ENCODE measurements at places on chromosomes 4 and X.

DNA sequence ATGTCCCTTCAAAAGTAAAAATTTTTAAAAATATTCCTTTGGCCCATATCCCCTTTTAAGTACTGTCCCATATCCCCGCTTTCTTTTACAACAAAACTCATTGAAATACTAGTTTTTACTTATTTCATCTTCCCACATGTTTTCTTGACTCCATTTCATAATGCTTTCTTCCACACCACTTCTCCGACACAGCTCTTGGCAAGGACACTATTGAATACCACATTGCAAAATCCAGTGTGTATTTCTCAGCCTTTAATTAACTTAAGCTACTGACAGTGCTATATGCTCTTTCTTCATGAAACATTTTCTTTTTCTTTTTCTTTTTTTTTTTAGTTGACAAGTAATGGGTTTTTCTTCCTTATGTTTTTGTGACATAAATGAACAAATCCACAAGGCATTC is 28.8 kb downstream of the PRDM8 start:
- no peak for DNase-seq

GRCh38 chr4:154707877-154708276 is 35.9 kb upstream of the LRAT start:
- DNase-seq: no peak

- no peak for DNase-seq
Measured at GRCh38 chr4:181770971-181771370, 472.2 kb upstream of the TENM3 start.

DNA sequence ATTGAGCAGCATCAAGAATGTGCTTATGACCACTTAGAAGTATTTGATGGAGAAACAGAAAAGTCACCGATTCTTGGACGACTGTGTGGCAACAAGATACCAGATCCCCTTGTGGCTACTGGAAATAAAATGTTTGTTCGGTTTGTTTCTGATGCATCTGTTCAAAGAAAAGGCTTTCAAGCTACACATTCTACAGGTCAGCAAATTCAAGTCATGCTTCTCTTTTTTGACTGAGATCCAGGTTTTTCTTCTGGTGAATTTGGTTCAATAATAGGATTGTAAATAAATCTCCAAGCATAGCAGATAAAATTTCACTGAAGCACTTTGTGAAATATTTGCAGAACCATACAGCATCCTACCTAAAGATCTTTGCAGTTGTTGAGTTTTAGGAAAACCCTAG is 218.1 kb downstream of the TLL1 start:
- no peak for DNase-seq

GRCh38 chr4:111788099-111788498 is 357.2 kb upstream of the FAM241A start:
- DNase-seq: no peak

GRCh38 chrX:39324233-39324930 is 523.1 kb downstream of the MID1IP1 start:
- no peak for DNase-seq

- peak; percentile 55 for DNase-seq
Measured at GRCh38 chr4:148239494-148239985, 202.7 kb downstream of the NR3C2 start.

DNA sequence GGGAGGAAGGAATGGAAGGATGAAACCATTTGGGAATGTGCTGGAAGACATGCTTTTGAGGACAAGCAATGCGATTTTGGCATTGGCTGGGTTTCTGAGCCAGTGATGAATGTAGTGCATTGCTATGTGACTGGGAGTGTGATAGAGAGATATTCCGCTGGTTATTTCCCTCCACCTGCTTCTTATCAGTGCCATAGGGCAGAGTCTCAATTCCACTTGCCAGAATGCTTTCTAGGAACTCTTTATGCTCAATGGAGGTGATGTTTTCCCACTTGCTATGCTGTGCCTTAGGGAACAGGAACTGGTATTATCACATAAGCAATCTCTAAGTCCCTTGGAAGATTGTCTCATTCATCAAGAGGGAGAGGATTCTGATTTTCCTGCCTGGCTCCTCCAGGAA is 28.0 kb downstream of the TBL1X start:
- no peak for DNase-seq

- DNase-seq: no peak
Measured at GRCh38 chrX:121258545-121258944, 211.1 kb downstream of the GLUD2 start.

- DNase-seq: no peak
Measured at GRCh38 chr4:130855533-130855932, 1759.6 kb downstream of the C4orf33 start.

DNA sequence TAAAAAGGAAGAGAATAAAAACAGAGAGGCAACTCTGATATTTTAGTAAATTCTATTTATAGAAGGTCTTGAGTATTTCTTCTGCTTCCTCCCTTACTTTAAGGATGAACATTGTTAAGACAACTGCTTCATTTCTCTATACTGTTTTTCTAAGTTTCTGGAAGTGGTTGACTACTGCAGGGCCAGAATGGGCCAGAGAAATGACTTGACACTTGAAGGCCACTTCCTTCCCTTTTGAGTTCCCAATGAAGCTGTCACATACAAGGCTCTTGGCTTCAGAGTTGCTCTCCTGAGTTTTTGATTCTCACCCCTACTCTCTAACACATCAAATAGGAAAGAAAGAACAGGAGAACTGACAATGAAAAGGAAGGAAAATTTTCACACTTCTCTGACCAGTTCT is 37.6 kb downstream of the PKD2 start:
- no peak for DNase-seq

DNA sequence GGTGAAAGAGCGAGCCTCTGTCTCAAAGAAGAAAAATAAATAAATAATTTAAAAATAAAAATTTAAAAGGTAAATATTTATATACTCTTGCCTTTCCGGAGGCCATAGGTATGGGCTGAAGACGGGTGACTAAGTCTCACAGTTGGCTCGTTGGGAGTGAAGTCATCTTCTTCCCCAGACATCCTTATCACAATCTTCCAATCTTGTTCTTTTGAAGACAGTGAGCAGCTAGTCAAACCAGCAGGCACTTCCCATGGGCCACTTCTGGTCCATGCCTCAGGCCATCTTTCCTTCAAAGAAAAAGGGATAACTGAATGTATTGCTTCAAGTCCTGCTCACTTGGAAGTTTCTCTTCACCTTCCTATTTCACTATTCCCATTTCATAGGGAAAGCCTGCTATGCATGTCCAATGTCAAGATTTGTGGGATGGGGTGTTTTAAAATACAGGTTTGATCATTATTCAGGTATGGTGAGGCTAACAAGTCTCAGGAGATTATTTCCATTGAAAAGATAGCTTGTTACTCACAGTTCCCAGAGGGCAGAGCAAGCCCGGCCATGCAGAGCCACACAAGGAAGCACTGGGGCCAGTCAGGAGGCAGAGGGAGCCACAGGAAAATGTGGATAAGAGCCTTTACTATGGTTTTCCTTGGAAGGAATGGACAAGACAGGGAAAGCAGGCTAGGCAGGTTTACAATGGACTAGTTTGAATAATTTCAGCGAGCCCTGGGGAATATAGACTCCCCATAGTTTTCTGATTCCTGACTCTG is 33.3 kb upstream of the VCX2 start:
- DNase-seq: no peak

DNA sequence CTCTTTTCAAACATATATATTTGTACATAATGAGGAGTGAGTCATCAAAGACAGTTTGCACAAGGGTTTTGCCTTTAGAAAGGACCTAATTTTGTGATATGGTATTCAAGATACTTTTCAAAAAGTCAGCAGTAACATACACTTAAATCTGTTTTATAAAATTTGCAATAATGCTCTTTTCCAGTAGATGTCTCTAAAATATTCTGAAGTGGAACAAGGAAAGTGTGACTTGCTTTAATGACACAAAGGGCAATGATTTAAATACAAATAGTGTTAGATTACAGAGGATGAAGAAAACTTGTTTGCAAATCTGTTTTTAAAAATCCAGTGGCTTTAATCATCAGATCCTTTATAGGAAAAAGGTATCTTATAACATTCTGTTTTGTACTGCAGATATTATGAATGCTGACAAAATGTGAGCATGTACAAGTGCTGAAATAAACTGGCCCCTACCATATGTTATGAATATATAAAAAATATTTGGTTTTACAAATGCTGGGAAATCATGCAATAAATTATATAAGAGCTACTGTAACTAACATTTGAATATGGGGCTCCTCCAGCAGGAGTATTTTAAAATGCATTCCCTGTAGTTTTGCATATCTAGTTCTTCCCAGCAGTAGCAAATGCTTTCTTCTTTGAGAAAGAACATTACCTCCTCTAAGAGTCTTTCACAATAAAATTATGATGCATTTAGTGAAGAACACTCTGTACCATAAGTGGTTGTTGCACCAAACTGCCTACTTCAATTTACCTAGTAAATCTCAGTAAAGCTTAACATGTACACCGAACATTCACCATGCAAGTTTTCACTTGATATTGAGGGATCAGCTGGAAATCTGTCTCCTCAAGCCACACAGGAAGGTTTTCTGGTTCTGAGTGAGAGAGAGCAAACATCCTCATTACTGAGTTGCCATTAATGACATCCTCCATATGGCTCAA is 20.2 kb downstream of the MMRN1 start:
- DNase-seq: no peak

DNA sequence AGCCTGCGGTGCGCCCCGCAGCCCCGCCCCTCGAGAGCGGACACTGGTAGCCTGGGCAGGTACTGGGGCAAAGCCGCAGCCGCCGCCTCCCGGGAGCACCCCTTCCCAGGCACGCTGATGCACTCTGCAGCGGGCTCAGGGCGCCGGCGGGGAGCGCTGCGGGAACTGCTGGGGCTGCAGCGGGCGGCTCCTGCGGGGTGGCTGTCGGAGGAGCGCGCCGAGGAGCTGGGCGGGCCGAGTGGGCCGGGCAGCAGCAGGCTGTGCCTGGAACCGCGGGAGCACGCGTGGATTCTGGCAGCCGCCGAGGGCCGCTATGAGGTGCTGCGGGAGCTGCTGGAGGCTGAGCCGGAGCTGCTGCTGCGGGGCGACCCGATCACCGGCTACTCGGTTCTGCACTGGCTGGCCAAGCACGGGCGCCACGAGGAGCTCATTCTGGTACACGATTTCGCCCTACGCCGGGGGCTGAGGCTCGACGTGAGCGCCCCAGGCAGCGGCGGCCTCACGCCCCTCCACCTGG is 401 bp downstream of the SOWAHD start:
- DNase-seq: peak; percentile 37

- no peak for DNase-seq
Measured at GRCh38 chr4:64747919-64748715, 338.9 kb upstream of the TECRL start.

DNA sequence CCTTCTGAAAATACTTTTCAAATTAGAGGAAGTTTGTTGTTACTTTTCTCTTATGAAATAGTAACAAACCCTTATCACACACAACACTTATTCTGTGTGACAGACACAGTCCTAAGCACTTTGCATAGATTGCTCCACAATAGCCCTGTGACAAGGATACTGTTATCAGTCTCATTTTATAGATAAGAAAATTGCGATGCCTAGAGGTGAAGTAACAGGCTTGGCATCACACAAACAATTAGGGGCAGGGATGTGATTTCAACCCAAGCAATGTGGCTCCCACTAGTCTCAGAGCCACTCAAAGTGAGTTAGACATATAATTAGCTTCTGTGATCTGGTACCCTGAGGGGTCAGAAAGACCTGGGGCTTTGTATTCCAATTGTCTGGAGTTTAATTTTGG is 339.9 kb downstream of the FBXO8 start:
- DNase-seq: no peak

GRCh38 chrX:12709047-12709446 is 82.2 kb upstream of the PRPS2 start:
- DNase-seq: no peak

GRCh38 chr4:18250564-18250963 is 229.0 kb upstream of the LCORL start:
- no peak for DNase-seq

DNA sequence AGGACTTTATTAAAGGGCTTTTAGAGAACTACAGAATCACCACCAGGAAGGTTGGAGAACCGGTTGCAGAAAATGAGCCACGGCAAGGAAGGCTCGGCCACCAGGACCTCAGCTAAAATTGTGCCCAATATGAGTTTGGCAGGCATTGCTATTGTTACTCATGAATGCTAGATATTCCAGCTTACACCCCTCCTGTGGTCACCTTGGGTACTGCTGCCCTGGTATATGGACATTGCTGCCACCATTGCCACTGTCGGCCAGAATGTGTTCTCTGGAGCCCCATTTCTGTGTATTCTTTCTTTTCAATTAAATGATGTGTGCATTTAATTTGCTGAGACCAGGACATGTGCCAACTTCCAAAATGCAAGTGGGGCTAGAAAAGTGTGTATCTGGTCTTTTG is 626.7 kb upstream of the BOD1L1 start:
- peak; percentile 35 for DNase-seq

DNA sequence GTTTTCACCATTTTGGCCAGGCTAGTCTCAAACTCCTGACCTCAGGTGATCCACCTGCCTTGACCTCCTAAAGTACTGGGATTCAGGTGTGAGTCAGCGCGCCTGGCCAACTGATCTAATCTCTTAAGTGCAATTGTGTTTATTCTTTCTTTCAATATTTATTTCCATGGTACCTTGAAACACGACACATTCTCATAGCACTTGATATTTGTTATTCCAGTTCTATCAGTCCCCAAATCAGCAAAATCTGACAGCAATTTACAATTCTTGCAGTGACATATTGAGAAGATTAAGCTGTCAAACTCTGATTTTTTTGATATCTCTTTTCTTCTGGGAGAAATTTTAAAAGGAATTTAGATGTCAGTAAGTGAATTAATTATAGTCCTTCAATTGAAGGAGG is 218.1 kb upstream of the FAT4 start:
- no peak for DNase-seq

DNA sequence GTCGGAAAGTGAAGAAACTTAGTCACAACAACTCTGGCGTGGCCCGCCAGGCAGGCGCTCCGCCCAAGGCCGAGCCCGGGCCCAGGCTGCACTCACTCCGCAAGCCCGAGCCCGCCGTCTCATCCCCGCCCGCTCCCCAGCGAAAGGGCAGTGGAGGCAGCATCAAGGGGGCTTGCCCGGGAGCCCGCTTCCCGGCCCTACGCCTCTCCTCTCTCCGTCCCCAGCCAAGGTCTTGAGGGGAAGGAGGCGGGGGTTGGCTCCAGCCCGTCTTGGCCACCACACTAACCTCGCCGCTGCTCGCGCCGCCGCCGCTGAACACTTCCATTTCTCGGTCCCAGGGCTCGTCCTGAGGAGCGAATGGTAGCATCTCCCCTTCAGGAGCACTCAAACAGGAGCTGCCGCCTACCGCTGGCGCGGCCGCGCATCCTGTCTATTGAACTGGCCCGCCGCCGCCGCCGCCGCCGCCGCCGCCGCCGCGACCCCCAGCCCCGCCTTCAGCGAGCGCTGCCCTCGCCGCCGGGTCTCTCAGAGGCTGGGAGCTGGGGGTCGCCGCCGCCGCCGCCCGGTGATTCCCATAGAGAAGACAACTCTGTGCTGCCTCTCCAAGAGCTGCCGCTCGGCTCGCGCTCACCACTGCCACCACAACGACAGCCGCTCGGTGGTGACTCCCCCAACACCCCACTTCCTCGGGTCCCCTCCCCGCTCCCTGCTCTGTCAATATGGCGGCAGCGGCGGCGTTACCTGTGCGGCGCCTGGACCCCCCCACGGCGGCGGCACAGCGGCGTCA is at the start of gene RPS6KA6:
Gene RPS6KA6, minus strand, starts transcription at position 667 of the 787 bp plus-strand sequence. Its CDS starts 300 bp downstream, at position 367.
- DNase-seq: peak; percentile 28

Measured in left ventricle myocardium superior (tissue), 1 donor.